ENCODE measurements at places on chromosomes 7 and 10. TPM values are rescaled to one million over a fixed set of nuclear protein-coding genes. Genes with fewer than 3 reads are reported as not detected.

- DNase-seq = no peak
Observed at GRCh38 chr10:22992075-22992474, 64.2 kb downstream of the ARMC3 start.

DNA sequence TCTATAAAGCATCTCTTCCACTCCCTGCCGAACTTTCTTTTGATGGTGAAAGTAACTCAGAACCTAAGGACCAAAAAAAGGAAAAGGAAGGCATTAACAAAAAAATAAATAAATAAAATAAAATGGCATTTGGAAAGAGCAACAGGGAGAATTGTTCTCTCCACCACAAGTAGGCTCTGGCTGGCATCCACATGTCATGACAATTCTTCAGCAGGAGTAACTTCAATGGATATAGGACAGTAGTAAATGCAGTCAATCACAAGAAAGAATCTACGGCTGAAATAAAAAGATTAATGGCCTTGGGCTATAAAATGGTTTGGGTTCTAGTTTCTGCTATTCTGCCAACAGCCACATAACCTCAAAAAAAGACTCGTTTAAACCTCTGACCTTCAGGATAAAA, 23.9 kb downstream of the NCAPG2 start:
- DNase-seq = no peak

GRCh38 chr7:46871516-46871915, 710.4 kb downstream of the TNS3 start:
- DNase-seq = no peak

Gene STX1A
- 10.0 TPM for total RNA-seq

Gene VSIR
- 5.0 TPM for total RNA-seq

Gene DNAH11
- total RNA-seq = under 0.01 TPM

GRCh38 chr7:13240349-13240748, 552.9 kb downstream of the ARL4A start:
- peak; percentile 51 for DNase-seq

Gene SNX10
- total RNA-seq = not detected

DNA sequence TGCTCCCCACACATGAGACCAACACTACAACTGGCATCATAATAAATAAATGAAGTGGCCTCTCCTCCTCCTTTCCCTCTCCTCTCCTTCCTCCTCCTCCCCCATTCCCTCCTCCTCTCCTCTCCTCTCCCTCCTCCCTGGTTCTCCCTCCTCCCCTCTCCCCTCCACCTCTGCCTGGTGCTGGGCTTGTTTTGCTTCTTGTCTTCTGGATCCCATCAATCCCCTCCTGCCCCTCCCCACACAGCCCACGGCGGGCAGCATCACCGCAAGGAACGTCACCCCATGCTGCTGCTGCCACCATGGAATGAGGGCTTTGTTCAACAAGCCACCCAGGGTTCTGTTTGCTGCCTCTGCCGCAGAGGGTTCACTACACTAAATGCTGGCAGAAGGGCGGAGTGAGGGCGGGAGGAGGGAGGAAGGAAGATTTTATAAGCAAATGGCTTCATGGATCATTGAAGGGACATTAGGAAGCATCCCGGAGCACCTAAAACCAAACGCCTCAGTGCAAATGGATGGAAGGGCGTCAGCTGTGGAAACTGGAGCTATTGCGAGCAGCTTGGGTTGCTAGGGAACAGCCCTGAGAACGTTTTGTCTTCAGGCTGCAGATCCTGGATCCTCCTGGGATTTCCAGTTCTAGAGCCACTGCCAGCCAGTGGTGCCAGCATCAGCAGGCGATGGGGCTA, 379.7 kb upstream of the ZMIZ1 start:
- DNase-seq = no peak

GRCh38 chr7:134047675-134048074, 79.5 kb upstream of the LRGUK start:
- no peak for DNase-seq

Gene OR2A12
- not detected for total RNA-seq

- DNase-seq = no peak
Observed at GRCh38 chr10:106981452-106982075, 182.9 kb downstream of the SORCS1 start.

GRCh38 chr10:63627396-63627795, 106.2 kb downstream of the REEP3 start:
- no peak for DNase-seq

DNA sequence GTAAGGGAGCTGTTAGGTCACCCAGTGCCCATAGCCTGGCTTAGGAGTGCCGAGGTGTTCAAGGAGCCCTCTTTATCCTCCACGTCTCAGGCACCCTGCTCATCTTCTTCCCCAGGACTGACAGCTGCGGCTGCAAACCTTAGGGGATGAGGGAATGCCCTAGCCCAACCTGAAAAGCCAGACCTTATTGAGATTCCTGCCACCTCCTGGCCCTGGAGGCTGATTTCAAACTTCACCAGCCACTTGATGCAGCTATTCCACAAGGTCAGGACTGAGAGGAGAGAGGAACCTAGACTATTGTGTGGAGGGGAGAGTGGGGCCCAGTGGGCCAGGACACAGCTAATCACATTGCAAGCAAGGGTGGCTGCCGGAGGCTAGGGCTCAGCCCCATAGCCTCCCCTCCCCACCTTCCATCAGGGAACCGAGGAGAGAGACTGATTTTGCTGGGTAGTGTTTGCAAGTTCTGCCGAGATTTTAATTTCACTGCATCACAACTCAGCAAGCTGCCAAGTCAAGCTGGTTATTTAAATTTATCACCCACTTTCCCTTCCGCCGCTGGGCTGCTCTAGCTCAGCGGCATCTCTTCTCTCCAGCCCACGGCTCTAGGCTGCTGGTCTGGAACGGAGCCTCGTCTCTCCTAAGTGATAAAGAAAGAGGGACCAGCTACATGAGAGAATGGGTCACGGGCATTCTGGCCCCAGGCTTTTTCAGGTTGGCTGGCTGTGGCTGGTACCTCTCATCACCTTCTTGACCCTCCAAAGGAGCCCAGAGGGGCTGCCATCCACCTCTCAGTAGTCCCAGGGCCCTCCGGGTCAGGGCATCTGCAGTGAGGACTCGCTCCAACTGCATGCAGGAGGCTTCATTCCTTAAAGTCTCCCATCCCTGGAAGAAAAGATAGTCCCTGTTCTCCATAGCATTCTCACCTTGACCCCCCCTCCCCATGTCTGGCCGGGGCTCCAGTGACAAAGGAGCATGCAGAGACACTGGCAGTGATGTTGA, 66.7 kb downstream of the PAX2 start:
- DNase-seq = no peak

GRCh38 chr10:36362257-36362656, 720.2 kb upstream of the FZD8 start:
- no peak for DNase-seq

Gene LAMB4
- under 0.01 TPM for total RNA-seq

- DNase-seq = peak; percentile 94
Observed at GRCh38 chr10:114632869-114633715, 25.0 kb downstream of the ABLIM1 start.

Gene TSPAN12
- 0.72 TPM for total RNA-seq

Gene ZCCHC24
- total RNA-seq = 15.1 TPM

DNA sequence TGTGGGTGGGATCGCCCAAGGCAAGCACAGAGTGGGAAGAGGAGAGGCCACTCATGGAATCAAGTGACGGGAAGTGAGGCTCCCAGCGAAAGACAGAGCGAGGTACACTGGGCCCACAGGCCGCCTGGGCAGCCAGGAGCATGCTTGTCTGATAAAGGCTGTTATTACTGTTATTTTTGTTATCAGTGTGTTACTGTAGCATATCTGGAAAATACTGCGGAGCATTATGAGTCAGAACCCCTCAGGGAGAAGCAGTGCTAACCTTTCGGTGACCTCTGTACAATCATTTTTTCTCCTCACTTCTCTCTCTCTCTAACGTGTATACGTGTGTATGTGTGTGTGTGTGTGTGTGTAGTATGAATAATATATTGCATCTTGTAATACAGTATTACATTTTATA, 3.8 kb upstream of the TCERG1L start:
- no peak for DNase-seq

- DNase-seq = no peak
Observed at GRCh38 chr10:121043124-121043849, 192.1 kb downstream of the WDR11 start.

DNA sequence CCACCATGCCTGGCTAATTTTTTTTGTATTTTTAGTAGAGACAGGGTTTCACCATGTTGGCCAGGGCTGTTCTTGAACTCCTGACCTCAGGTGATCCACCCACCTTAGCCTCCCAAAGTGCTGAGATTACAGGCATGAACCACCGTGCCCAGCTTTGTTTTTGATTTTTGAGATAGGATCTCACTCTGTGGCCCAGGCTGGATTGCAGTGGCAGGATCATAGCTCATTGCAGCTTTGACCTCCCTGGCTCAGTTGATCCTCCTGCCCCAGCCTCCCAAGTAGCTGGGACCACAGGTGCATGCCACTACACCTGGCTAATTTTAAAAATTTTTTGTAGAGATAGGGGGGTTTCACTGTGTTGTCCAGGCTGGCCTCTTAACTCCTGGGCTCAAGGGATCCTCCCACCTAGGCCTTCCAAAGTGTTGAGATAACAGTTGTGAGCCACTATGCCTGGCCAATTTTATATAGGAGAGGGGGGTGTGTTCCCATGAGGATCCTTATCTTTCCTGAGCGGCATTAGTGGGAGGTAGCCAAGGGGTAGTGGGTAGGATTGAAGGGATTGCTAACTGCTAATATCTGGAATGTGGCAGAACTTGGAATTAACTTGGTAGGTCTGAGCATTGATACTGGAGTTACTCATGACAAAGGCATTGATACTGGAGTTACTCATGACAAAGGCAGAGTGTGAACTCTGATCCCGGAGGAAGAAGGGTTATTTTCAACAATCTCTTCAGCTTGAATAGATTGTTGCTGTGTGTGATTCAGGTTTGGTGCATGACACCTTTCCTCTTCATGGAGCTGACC, 1.0 kb upstream of the NOLC1 start:
- peak; percentile 79 for DNase-seq

- peak; percentile 56 for DNase-seq
Observed at GRCh38 chr10:70578371-70578947, 24.1 kb downstream of the PRF1 start.

Gene PODXL
- total RNA-seq = 1.4 TPM

Gene OGDHL
- total RNA-seq = 0.18 TPM

GRCh38 chr7:101435461-101436220, 73.0 kb downstream of the COL26A1 start:
- DNase-seq = no peak

Gene TAF6
- 14.4 TPM for total RNA-seq

- no peak for DNase-seq
Observed at GRCh38 chr7:1311406-1312135, 78.9 kb downstream of the UNCX start.

GRCh38 chr7:17546592-17546991, 248.1 kb downstream of the AHR start:
- peak; percentile 56 for DNase-seq

All from IMR-90 (cell line).